ENCODE measurements at places on chromosomes 1 and 21. TPM values are rescaled to one million over a fixed set of nuclear protein-coding genes. Genes with fewer than 3 reads are reported as not detected.

DNA sequence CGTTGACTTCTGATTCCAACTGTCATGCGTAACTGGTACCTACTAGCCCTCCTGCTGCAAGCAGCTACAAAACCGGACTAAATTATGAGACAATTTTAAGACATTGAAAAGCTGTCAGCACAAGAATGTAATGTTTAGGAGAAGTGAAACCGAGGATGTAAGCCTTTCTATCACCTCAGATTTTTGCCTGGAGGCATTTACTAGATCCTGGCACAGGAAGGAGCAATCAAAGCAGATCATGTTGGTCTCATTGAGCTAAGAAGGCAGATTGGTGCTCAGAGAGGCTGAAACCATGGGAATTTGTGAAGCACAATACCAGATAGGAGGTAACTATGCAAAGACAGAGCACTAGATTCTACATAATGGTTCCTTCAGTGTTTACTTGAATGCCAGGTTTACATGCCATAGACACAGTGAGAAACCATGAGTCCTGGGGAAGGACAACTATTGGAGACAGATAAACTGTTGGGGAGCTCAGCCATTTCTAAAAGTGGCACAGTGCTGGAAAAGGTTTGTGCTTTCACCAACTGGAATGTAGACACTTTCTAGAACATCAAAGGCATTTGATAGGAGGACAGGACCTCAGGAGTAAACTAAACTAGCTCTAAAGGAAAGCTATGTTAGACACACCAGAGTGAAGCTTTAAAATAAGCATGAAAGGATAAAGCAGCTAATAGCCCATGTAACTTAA lies 179.4 kb downstream of the LYPLAL1 start:
- DNase-seq, result no peak

DNA sequence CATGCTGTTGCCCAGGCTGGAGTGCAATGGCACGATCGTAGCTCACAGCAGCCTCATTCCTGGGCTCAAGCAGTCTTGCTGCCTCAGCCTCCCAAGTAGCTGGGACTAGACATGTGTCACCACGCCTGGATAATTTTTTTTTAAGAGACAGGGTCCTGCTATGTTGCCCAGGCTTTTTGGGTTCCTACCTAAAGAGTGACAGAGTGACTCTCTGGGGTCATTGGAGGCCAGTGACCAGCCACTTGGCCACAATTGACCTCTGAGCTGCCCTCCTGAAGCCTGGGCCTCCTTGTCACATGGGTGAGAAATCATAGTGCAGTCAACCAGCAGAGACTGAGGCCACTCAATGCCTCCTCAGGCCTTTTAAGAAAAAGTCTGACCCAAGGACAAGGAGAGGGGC lies 5.7 kb downstream of the DIO1 start:
- DNase-seq, result no peak

DNA sequence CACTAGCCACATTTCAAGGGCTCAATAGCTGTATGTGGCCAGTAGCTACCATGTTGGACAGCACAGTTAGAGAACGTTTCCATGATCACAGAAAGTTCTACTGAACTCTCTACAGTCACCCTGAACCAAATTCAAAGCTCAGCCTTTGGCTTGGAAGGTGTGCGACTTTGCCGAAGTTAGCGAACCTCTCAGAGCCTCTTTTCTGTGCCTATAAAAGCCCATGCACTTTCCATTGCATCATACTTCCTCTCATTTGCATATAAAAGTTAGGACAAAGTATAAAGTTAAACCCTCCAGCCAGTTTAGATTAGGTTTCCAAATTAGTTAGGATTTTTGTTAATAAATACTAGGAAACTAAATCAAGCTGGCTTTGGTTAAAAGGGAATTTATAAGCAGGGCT lies 4.7 kb upstream of the SLC1A7 start:
- DNase-seq, result peak; percentile 81

DNA sequence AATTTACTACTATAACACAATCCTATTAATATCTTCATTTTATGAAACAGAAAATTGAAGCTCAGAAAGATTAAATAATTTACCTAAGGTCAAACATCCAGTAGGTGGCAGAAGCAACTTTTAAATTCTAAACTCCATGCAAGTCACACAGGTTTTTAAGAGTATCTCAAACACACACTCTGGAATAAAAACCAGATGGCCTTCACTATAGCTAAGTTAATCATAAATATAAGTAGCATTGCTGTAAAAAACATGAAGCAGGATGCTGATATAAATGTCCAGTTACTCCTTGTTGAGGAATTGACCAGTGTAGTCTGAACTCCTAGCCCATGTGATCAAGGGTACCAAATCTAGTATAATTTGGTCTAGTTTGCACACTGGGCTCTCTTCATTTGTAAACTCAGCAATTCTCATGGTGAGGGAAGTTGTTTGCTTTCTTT lies 9.4 kb upstream of the FMO3 start:
- peak; percentile 52 for DNase-seq

- DNase-seq, result no peak
These were observed 94.7 kb downstream of the LIPI start for GRCh38 chr21:14116080-14116481.

DNA sequence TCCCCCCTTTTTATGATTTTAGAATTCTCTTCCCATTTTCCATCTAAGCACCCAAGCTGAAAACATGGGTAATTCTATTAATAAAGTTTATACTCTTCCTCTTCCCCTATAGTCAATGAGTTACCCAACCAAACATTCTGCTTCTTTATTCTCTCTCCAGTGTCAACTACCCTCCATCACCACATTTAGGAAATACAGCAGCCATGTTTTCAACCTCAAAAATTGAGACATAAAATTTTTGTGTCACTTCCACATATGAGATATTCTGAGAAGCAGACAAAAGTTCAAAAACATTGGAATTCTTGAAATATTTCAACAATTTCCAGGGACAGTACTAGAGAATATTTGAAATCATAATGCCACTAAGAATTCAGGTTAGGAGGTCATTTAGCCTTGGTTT lies 64.8 kb upstream of the ATP1A1 start:
- DNase-seq, result no peak

DNA sequence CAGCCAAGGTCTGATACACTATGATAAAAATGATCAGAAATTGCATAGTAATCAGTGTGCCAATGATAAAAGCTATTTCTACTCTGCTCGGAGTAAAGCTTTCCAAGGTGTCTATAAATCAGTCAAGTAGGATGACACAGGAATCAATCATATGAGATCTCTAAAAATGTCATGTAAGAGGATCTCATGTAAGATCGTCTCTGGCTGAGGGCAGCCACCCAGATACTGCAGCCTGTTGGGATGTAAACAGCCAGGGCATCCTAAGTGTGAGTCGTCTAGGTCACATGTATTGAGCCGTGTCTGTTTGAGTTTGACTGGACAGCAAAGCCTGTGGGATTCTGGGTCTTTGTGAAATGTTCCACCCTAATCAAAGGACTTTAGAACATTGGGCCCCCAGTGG lies 2.8 kb upstream of the TEX35 start:
- DNase-seq, result peak; percentile 13

DNA sequence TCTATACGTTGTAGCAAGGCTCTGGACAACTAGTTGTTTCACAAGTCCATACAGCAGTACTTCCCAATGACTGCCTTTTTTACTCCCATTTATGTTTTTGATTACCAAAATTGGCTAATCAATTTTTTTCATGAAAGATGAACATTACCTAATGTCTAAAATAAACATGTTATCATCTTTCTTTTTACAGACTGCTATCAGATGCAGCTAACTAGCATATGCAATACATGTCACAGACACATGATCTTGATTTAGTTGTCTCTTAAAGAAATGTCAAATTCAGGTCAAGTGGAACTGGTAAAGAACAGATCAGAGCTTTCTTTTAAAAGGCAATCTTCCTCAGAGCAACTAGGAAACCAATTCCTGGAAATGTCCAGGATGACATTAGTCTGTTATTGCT lies 630 bp upstream of the DBT start:
- DNase-seq, result no peak

DNA sequence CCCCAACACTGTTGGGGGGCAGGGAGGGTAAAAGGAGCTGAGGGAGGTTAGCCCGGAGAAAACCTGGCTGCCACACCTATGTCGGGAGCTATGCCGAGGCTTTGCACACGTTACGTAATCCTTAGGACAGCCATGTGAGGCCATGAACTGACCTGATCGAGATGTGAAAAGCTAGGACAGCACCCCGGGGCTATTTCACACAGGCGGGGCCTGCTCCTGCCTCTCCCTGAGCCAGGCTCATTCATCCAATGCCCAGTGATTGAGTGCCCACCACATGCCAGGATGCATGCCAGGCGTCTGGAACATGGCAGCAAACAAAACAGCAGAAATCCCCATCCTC lies 30.2 kb downstream of the LDLRAP1 start:
- peak; percentile 69 for DNase-seq

DNA sequence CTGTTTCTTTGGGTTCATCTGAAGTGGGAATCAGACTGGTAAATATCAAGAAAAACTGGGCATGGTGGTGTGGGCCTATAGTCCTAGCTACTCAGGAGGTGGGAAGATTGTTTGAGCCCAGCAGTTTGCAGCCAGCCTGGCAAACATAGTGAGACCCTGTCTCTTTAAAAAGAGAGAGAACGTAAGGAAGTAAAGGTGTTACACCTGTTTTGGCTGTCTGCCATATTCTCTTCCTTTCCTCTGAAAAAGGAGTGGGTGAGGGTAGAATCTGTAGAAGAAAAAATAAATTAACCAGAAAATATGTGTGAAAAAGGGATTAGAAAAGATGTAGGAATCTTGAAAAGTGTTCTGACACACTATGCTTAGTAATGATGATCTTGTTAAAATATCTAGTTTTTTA lies 20.0 kb downstream of the AHCYL1 start:
- DNase-seq, result no peak

GRCh38 chr1:45543581-45544417 lies 6.8 kb upstream of the AKR1A1 start:
- DNase-seq, result peak; percentile 65

DNA sequence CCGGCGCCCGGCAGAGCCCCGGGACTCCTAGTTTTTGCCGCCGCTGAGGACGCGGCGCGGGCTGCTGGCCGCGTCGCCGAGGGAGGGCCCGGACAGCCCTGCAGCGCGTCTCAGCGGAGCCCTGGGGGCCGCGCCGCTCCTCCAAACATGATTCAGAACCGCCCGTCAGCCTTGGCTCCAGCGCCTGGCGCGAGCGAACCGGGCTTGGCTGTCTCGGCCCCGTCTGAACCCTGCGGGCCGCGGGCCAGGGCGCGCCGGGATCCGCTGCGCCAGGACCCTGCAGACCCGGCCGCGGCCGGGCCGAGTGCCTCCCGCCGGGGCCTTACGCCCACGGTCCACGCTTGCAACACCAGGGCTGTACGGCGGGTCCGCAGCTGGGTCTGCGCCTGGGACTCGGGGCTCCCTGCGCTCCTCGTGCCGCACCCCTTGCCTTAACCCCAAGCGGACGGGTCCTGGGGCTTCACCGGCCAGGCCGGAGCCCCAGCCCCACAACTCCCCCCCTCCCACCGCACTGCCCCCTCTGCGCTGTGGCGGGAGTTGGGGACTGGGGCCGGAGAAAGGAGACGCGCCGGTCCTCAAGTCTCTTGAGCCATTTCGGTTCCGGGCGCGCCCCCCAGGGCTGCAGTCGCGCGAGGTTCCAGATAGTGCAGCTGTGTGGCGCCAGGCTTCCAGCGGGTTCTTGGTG lies 48.4 kb upstream of the CD34 start:
- DNase-seq, result no peak

GRCh38 chr1:43554444-43554992 lies 23.8 kb downstream of the PTPRF start:
- DNase-seq, result peak; percentile 53

The UBASH3A gene
- not detected for total RNA-seq

The TRPM2 gene
- total RNA-seq, result 0.52 TPM

The SLC16A4 gene
- total RNA-seq, result 173 TPM

The ZNF593OS gene
- not detected for total RNA-seq

The RAD54L gene
- total RNA-seq, result 5.4 TPM

The IQGAP3 gene
- 1.5 TPM for total RNA-seq

The PPIAL4G gene
- not detected for total RNA-seq

The HSPA6 gene
- 0.25 TPM for total RNA-seq

The GJA4 gene
- not detected for total RNA-seq
